A673 (cell line): ENCODE measurements at places on chromosomes 2 and 18.
A peak's percentile ranks its signal among the peaks of the same experiment; 100 is the strongest.

DNA sequence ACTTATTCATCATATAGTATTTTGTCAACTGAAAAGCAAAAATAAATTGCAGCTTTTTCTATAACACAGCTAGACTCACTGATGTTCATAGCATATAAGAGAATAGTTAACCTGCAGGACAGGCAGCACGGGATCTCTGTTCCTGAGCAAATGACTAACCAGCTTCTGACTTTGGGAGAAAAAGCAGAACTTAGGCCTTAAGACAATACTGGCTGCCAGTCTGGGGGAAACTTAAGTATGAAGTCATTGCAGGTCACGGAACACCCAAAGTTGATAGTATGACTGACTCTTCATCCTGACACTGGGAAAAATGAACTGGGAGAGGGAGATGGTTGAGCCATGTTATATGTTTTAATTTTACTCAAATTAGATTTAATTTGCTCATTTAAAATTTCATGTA lies 113.0 kb downstream of the DPP4 start:
- no peak for DNase-seq

GRCh38 chr2:149739171-149739882 lies 151.8 kb upstream of the MMADHC start:
- DNase-seq: peak; percentile 23

DNA sequence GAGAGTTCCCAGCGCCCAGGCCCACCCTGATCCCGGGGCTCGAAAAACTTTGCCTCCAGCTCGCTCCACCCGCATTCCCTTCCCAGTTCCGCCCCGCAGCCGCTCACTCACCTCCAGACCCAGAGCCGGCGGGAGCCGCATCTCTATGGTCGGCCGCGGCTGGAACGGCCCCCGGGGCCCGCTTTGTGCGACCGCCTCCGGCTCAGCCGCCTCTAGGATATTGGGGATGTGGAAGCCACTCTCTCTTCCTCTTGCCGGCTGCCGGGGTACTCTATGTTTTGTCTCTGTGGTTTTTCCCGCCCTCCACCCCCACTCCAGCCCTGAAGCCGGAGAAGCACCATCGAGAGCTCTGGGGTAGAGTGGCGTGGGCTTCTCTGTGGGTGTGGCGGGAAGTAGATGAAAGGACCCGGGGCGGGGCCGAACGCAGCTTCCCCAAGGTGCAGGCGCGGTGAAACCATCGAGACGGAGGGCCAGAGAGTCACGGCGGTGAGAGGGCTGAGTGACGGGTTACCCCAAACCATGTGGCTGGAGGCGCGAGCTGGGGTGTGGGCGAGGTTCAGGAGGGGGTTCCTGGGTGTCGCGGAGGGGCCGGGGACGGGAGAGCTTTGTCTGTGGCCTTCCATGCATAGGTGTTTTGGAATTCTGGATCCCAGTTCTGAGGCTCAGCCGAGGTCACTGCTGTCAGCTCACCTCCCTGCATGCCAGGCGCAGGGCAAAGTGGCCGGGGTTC lies at the start of the genes BCS1L and ZNF142:
TSS of gene BCS1L (plus strand) at position 426 of the 730 bp plus-strand sequence. CDS start 1,305 bp downstream, outside the sequence.
TSS of gene ZNF142 (minus strand) at position 366 of the 730 bp plus-strand sequence. CDS start 3,194 bp downstream, outside the sequence.
- peak; percentile 98 for DNase-seq

- peak; percentile 45 for DNase-seq
These were observed 93.7 kb downstream of the LOXHD1 start for GRCh38 chr18:46563317-46563716.

DNA sequence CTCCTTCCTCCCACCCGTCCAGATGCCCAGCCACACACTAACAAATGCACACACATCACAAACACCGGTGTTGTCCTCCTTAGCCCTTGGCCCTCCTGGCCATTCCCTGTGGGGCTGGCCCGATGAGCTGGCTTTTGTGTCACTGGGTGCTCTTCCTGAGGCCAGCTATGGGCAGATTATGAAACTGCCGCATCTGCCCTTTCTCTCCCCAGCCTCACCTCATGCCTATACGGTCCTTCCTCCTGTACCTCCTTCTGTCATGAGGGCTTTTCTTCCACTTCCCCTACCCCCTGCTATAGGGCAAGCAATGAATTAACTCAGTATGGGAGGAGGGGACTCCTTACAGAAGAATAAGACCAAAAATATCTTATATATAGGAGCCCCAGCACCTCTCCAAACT lies 10.3 kb upstream of the INO80C start:
- no peak for DNase-seq

GRCh38 chr18:7191736-7192135 lies 39.2 kb upstream of the LRRC30 start:
- DNase-seq: no peak

GRCh38 chr2:108403494-108403893 lies 25.7 kb downstream of the SULT1C4 start:
- no peak for DNase-seq

DNA sequence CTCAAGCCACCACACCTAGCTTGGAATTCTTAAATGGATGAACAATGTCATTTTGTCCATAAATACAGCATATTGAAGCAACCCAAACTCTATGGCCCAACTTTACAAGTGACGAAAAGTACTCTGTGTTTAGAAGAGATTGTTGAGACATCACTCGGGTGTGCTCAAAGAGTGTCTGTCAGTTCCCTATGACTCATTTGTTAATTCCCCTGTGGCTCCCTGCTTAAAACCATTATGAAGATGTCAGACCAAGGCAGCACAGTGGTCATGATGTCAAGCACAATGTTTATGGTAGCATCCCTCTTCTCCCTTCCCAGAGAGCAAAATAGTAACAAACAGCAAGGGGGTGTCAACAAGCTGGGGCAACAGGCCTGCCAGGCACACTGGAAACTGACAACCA lies 3.0 kb downstream of the LYG1 start:
- DNase-seq: peak; percentile 33

- DNase-seq: no peak
These were observed 65.5 kb upstream of the HK2 start for GRCh38 chr2:74768401-74768914.

- peak; percentile 25 for DNase-seq
These were observed 66.8 kb upstream of the STPG4 start for GRCh38 chr2:47221946-47222345.

DNA sequence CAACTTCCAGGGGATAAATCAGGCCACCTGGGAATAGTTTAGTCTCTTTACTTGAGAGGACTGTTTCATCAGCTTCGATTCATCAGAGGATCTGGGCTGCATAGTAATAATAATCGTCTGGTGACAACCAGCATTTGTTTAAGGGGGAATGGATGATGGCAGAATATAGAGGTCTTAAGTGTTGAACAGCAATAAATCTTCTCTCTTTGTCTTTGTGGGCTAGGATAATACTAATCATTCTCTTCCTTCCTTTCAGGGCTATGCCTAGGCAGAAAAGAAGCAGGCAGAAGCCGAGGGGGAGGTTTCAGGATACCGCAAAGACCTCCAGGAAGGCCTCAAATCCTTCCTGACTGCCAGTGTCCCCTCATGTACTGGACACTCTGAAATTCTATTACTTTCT lies 150.4 kb upstream of the GAREM1 start:
- peak; percentile 6 for DNase-seq

- DNase-seq: no peak
These were observed 252.4 kb downstream of the LPIN1 start for GRCh38 chr2:11998626-11999378.

GRCh38 chr2:9142551-9143263 lies 63.9 kb upstream of the ASAP2 start:
- DNase-seq: peak; percentile 93

GRCh38 chr2:37453027-37453426 lies 108.6 kb downstream of the QPCT start:
- DNase-seq: no peak

DNA sequence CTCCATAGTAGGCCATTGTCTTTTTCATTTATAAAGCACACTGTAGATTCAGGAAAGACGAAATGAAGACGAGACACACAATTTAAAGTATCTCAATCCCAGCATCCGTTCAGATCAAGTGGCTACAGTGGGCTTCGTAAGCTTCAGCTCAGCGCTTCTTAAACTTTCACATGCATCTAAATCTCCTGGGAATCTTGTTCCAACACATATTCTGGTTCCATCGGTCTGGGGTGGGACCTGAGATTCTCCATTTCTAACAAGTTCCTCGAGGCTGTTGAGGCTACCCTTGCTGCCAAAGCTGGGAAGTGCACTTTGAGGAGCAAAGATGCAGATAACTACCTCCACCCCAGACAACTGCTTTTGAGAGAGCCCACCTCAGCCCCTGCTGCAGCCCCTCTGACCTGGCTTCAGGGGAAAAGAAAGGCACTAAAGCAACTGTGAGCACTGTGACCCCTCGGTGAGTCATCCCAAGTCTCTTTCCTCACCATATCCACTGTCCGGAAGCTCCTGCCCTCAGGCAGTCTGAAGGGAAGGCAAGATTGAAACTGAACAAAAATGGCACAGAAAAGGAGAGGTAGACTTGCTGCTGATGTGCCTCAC lies 201.1 kb upstream of the FBXO11 start:
- peak; percentile 24 for DNase-seq

DNA sequence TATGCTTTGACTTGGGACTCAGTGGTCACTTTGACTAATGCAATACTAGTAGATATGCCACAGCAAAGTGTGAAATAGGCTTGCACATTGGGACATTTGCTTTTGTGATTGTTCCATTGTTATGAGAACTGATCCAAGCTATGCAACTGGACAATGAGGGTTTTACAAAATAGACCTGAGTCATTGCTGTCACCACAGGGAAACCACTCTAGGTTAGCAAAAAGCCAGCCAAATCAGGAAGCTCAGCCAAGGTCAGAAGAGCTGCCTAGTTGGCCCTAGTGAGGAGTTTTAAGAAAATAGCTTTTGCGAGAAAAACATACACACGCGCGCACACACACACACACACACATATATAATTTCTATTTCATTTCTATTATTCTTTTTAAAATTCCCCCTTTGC lies 452.4 kb upstream of the CDH7 start:
- DNase-seq: no peak

GRCh38 chr18:26121476-26121875 lies 12.2 kb upstream of the PSMA8 start:
- no peak for DNase-seq

DNA sequence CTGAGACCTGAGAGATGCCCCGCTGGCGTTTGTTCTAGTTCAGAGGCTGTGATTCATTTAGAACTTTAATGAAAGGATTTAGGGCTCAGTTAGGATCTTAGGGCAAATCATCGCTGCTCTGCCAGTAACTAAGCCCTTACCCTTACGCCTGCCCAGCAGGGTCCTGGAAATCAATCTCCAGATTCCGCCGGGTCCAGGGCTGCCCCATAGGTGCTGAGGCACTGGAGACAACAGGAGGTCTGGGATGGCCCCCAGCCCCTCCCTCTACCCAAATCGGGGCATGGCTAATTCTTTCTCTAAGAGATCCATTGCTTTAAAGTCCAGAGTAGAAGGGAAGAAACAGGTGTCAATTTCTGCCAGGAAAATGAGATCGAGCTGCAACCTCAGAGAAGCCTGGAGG lies 83.1 kb downstream of the SDC1 start:
- DNase-seq: no peak

DNA sequence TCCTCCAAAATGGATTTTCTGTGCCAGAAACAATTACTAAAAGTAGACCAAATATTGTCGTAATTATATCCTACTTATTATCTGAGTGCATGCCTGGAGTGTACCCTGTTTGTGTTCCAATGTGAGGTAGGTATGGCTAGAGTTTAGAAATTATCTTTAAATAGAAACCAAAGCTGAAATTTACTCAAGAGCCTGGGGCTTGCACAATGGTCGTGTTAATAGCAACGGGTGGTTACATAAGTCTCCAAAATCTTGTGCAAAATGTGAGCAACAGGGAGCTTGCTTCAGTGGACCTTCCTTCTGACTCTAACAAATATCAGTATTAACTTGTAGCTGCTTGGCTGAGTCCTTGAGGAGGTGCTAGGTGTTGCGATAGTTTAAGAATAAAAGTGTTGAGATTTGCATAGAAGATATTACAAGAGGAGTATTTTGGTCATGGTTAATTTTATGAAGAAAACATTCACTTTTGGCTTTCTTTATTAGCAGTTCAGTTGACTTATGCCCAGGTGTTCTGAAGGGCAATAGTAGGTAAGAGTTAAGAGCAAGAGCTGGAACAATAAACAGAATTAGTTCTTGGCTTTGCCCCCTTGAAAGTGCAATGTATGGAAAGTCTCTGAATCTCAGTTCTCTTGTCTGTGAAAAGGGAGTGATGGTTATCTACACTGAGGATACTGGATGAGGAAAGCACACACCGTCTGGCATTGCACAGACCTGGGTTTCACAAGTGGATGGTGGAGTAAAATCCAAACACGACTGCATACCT lies 4.6 kb downstream of the CXCR4 start:
- DNase-seq: no peak

DNA sequence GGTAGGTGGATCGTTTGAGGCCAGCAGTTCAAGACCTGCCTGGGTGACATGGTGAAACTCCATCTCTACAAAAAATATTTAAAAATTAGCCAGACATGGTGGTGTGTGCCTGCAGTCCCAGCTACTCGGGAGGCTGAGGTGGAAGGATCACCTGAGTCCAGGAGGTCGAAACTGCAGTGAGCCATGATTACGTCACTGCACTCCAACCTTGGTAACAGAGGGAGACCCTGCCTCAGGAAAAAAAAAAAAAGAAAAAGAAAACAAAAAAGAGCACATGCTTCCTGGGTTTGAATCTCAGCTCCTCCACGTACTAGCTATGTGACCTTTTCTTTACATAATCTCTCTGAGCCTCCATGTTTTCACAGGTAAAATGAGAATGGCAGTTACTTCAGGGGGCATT lies 107.5 kb upstream of the STPG4 start:
- DNase-seq: no peak

GRCh38 chr2:60882971-60883753 lies 1.8 kb downstream of the REL start:
- DNase-seq: peak; percentile 18

GRCh38 chr18:79851950-79852349 lies 54.2 kb downstream of the KCNG2 start:
- DNase-seq: no peak

DNA sequence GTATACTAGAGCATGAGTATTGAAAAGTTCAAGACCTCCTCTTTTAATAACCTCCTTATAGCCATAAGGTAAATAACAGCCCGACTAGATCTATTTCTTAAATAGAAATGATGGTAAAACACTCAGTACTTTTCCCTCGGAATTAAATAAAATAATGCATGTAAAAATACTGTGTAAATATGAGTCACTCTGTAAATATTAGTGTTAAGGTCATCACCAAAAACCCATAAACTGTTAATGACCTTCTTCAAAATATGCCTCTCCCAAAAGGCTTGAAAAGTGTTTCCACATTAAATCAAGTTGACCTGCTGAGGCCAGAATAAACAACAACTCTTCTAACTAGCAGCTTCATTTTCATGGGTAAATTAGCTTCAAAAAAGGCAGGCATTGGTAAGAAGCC lies 25.3 kb upstream of the BZW1 start:
- no peak for DNase-seq

- DNase-seq: no peak
These were observed 334.3 kb downstream of the DYSF start for GRCh38 chr2:71787476-71788185.

DNA sequence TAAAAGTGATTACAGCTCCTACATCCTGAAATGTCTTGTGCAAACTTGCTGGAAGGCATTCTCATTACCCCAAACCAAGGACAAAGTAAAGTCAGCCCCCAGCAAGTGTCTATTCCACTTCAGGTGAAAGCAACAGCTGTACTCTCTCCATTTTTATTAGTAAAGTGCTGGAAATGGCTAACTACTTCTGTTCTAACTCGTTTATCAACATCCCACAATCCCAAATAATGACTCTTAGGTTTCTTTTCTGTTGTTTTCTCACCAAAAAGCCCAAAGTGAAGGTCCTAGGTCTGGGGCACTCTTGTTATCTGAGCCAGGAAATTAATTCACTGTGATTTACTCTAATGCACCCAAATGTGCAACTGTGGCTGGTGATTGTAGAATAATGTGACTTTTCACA lies 105.7 kb downstream of the LRRC30 start:
- no peak for DNase-seq
